Muscle of arm (tissue), 14 donors: ENCODE measurements at places on chromosomes 5 and 9. TPM values are rescaled to one million over a fixed set of nuclear protein-coding genes. Genes with fewer than 3 reads are reported as not detected.

BHMT gene
- polyA plus RNA-seq: 0.53 TPM

KIAA1958 gene
- polyA plus RNA-seq: not detected

SLC1A3 gene
- polyA plus RNA-seq: 17.5 TPM

CDKN2B-AS1 gene
- not detected for polyA plus RNA-seq

- DNase-seq: no peak
Observed at GRCh38 chr9:131844745-131845118, 104.9 kb upstream of the RAPGEF1 start.

GRCh38 chr5:176418251-176418650 lies 1.9 kb upstream of the CLTB start:
- no peak for DNase-seq

DNA sequence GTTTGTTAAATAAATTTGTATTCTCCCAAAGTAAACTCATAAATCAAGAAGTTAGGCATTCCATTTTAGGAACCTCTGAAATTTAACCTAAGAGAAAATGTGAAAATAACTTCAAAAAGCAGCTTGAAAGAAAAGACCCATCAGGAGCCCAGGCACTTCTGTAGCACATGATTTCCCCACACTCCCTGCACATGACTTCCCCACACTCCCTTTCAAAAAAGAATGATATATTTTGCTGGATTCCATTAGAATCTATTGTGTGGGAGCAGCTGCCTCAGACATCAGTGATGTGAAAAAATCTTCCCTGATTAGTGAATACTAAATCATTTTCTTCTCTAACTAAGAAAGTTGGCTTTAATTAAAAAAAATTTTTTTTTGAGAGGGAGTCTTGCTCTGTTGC lies 83.3 kb downstream of the GLDC start:
- DNase-seq: no peak

DNA sequence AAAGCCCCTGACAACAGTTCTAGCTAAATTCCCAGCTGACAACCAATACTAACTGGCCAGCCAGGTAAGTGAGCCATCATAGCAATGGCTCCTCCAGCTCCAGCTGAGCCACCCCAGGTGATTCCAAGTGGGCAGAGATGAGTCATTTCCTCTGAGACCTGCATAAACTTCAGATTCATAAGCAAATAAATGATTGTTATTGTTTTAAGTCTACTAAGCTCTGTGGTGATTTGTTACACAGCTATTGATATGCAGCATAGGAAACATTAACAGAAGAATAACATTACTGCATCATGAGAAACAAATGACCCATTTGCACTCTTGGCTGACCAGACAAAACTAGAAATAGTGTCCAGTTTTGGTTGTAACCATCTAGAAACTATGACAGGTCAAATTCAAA lies 60.3 kb downstream of the TTC39B start:
- no peak for DNase-seq

DNA sequence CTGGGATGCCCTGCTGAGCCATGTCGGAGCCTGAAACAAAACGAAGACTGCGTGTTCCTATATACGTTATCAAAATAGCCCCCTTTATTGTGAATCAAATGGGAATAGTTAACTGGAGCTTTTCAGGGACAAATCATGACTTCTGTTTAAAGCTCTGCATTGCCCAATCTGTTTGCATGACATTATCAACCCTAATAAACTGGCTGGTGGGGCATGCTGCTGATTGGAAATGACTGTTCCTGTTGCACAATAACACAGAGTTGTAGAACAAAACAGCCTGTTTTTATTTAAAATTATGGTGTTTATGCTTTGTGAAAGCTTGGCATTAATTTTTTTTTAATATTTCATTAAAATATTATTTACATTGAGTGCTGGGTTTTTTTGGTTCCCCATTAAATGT lies 215.5 kb downstream of the TMEM167A start:
- no peak for DNase-seq

DNA sequence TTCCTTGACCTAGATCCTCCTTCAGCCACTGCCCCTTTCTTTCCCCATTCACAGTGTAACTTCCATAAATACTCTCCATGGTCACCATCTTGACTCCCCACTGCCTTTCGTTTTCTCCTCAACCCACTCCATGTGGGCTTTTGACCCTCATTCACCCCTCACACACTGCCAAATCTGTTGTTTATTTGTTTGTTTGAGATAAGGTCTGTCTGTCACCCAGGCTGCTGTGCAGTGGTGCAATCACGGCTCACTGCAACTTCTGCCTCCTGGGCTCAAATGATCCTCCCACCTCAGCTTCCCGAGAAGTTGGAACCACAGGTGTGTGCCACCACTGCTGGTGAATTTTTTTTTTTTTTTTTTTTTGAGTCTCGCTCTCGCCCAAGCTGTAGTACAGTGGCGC lies 162.9 kb downstream of the FGF1 start:
- DNase-seq: no peak

- DNase-seq: no peak
Observed at GRCh38 chr5:118156181-118156580, 832.2 kb downstream of the DTWD2 start.

DNA sequence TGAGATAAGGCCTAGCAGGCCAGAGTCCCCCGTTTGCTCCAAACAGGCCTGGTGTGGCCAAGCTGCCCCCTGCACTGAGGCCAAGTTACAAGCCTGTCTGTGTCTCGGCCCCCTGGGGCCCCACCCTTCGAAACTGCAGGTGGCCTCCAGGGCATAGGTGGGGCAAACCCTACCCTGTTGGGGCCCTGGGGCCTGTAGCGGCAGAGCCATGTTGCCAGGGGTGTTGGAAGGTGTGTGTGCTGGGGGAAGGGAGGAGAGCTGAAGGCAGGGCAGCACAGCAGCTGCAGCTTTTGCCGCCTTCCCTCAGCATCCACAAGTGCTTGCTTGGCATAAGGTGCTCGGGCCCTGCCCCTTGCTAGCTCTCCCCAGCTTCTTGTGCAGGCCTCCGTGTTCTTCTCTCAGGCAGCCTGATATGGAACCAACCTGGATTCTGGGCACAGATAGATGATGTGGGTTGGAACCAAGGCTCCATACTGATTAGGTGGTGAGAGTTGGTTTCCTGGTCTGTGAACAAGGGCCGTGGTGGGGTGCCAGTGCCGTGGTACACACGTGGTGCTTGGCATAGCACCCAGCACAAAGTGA lies 12.7 kb downstream of the IRF1 start:
- DNase-seq: no peak

DNA sequence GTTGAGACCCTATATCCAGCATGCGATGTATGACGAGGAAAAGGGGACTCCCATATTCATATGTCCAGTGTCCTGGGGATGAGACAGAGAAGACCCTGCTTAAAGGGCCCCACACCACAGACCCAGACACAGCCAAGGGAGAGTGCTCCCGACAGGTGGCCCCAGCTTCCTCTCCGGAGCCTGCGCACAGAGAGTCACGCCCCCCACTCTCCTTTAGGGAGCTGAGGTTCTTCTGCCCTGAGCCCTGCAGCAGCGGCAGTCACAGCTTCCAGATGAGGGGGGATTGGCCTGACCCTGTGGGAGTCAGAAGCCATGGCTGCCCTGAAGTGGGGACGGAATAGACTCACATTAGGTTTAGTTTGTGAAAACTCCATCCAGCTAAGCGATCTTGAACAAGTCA lies 17.1 kb downstream of the BTNL3 start:
- DNase-seq: no peak

DNA sequence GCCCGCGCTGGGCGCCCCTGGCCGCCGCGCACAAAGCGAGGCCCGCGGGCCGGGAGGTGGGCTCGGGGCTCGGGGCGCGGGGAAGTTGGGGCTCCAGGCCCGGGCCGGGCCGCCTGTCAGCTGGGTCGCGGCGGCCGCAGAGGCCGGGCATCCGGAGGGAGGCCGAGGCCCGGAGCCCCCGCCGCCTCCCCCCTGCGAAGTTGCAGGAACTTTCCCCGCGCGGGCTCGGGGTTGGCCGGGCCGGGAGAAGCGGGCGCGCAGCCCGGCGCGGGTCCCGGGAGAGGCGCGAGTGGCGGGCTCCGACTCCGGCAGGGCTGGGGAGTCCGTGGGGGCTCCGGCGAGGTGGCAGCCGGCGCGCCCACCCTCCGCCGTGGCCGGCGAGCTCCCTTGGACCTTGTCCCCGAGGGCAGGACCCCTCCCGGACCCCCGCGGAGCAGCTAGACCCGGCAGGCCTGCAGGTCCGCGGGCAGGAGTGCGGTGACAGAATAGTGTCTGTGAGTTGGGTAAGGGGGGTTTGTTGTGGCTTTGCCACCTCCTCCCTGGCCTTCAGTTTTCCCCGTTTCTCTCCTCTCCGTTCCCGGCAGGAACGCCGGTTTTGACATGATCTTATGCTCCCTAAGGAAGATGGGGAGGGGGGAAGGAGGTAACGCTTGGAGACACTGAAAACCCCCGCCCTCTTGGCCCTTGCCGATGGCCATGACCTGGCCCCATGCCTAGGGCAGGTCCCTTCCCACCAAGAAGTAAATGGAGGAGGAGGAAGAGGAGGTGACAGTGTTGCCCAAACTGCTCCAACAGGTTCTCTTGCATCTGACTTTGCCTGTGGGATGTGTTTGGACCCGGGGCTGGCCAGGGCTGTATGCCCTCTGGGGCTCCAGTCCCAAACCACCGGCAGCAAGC lies 942 bp downstream of the PHF2 start:
- DNase-seq: no peak
